AG20443 (cell line): ENCODE measurements at places on chromosomes 4 and X.

DNA sequence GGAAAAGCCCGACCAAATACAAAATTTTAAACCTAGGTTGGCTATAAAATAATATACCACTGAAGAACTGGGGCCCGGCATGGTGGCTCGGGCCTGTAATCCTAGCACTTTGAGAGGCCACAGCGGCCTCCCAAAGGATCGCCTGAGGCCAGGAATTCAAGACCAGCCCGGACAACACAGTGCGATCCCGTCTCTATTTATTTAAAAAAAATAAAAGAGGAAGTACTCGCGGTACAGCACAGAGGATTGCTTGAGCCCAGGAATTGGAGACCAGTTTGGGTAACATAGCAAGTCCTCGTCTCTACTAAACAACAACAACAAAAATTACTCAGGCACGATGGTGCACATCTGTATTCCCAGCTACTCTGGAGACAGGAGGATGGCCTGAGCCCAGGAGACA, 44.8 kb upstream of the CDKN2AIP start:
- DNase-seq: no peak

- DNase-seq: peak; percentile 42
Observed at GRCh38 chr4:146333187-146333894, 119.0 kb downstream of the REELD1 start.

GRCh38 chrX:42933187-42933586, 155.2 kb upstream of the PPP1R2C start:
- DNase-seq: no peak

DNA sequence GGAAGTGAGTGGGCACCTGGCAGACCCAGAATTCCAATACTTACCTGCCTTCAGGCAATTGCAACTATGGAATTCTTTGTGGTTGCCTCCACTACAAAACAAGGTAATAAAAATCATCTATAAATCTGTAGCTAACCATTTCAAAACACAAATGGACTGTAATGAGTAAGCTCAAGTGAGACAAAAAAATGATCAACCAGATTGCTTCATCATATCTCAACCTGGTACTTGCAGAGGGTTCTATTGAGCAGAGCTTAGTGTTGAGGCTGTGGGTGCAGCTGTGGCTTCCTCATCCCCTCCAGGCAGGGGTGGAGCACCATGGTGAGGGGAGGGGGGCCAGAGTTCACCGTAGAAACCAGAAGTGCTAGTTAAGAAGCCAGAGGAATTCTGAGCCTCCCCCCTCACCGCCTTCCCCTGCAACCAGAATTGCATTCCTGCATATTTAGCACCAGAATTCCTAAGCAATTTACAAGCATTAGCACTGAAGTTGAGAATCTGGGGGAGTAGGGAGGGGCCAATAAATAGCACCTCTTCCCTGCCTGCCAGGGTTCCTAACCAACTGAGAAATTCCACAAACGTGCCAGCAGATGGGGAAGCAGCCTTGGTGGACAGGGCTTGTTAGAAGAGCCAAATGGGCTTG, 11.5 kb downstream of the CTAG1A start:
- DNase-seq: peak; percentile 70

GRCh38 chr4:73704314-73705055, 35.9 kb upstream of the CXCL8 start:
- peak; percentile 88 for DNase-seq

- no peak for DNase-seq
Observed at GRCh38 chr4:66568001-66568400, 897.7 kb upstream of the EPHA5 start.

- DNase-seq: no peak
Observed at GRCh38 chrX:108322234-108322633, 116.0 kb downstream of the COL4A6 start.

DNA sequence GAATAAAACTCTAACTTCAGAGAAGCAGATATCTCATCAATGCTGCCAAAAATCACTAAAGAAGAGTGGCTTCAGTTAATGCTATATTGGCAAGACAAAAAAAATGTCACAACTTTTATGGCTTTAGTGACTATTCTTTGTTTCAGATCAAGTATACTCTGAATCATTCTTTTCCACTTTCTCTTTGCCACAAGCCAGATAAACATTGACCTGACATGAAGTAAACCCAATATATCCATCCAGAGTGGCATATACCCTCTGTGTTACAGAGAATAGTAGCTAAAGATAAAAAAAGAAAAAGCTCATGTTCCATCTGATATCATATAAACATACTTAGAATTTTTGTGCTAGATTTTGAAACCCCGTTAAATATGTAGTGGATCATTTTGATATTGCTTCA, 206.7 kb upstream of the CNKSR2 start:
- DNase-seq: no peak

DNA sequence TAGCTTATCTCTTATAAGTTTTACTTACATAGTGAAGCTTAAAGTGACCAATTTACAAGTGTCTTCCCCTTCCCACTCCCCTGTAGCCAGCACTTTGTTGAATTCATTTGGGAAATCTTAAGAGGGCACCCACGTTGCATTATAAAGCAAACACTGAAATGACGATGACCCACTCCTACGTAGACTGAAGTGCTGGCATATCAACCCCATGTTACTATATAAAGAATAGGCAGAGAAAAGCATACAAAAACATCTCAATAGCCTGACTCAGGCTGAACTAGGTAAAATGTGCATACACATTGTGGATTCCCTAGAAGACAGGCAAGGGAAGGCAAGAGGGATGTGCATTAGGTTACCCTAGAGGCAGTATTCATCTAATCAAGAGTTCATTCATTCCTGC, 313.4 kb downstream of the TENM3 start:
- no peak for DNase-seq

GRCh38 chr4:174707902-174708301, 121.1 kb downstream of the GLRA3 start:
- DNase-seq: no peak

GRCh38 chr4:127055357-127055756, 577.4 kb upstream of the INTU start:
- no peak for DNase-seq

DNA sequence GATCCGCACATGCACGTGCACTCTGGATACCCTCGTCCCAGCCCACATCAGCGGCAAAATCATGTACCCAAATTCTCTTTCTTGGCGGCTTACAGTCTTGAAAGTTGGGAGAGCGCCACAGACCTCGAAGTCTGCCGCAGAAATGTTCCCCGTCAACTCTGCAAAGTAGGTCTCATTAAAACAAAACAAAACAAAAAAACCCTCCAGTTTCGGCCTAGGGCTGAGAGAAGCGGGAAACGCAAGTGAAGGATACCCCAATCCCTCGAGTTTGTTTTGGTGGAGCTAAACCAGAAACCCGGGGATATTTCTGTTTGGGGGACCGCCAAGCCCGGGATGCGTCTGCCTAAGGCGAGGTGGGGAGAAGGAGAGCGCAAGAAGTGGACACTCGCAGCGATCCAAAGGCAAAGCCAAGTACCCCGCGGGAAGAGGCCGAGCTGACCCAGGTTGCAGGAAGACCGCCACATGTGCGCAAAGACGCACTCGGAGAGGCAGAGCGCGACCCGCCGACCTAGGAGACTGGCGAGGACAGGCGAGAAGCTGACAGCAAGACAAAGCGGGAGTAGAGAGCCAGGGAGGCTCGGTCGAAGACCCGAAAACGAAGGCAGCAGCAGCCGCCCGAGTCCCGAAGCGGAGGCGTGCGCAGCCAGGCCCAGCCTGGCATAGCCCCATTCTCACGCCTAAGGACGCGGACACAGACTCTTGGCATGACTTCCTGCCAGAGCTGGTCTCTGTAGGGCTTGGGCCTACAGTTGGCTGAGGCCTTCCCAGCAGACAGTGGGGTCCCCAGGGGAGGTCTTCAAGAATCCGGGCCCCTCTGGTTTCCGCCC, 49.6 kb upstream of the BCOR start:
- DNase-seq: no peak

GRCh38 chrX:9882669-9883446, 84.3 kb upstream of the CLDN34 start:
- no peak for DNase-seq

DNA sequence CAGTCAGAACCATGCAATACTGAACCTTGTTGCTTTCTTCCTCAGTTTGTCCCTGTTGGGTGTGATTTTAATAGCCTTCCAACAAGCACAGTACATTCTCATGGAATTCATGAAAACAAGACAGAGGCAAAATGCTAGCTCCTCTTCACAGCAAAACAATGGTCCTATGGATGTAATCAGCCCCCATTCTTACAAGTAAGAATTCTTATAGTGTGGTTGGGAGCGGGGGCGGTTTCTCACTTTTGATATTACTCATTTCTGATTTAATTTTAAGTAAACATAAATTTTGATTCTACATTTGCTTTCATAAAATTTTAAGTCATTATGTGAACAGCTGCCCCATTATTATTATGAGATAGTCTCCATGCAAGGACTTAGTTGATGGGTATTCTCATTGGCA, 80.8 kb upstream of the TLR2 start:
- DNase-seq: no peak
